ENCODE measurements at places on chromosomes 6 and 20. TPM values are rescaled to one million over a fixed set of nuclear protein-coding genes. Genes with fewer than 3 reads are reported as not detected.

The RPN2 gene
- 312 TPM for total RNA-seq

The HSD17B8 gene
- total RNA-seq = 4.0 TPM

The EYA4 gene
- 0.12 TPM for total RNA-seq

The RIMS4 gene
- total RNA-seq = not detected

The OSER1 gene
- 25.6 TPM for total RNA-seq

The PLAGL1 gene
- 25.6 TPM for total RNA-seq

The GABRR1 gene
- total RNA-seq = not detected

The BPI gene
- not detected for total RNA-seq

The PRDM1 gene
- total RNA-seq = 3.8 TPM

The CRISP3 gene
- not detected for total RNA-seq

The CRIP3 gene
- total RNA-seq = not detected

The HLA-DRB5 gene
- total RNA-seq = not detected

The NAPB gene
- total RNA-seq = 4.5 TPM

The SLC22A3 gene
- 0.70 TPM for total RNA-seq

The CNBD2 gene
- 8.4 TPM for total RNA-seq

The ELMO2 gene
- 38.8 TPM for total RNA-seq

The ZSCAN12 gene
- total RNA-seq = 4.8 TPM

The CHRNA4 gene
- total RNA-seq = not detected

The SSTR4 gene
- not detected for total RNA-seq

The C6orf141 gene
- 28.1 TPM for total RNA-seq

The ULBP3 gene
- total RNA-seq = 11.0 TPM

The GNAS-AS1 gene
- total RNA-seq = not detected

The TFAP2C gene
- 0.35 TPM for total RNA-seq

The NDRG3 gene
- 25.6 TPM for total RNA-seq

The ZBP1 gene
- not detected for total RNA-seq

Data from glomerular endothelial cell (primary cell).